ENCODE measurements at places on chromosomes 5 and 9.
A peak's percentile ranks its signal among the peaks of the same experiment; 100 is the strongest.

DNA sequence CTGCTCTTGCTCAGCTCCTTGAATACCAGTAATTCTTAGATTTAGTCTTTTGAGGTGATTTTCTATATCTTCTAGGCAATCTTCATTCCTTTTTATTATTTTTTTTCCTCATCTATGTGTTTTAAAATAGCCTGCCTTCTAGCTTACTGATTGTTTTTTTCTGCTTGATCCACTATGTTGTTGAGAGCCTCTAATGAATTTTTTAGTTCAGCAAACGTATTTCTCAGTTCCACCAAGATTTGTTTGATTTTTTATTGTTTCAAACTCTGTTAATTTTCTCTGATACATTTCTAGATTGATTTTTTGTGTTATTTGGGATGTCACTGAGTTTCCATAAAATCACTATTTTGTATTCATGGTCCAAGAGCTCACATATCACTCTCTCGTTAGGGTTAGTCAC is 9.5 kb downstream of the POLK start:
- no peak for DNase-seq

- DNase-seq, result no peak
Observed at GRCh38 chr9:3880851-3881250, 355.1 kb upstream of the RFX3 start.

DNA sequence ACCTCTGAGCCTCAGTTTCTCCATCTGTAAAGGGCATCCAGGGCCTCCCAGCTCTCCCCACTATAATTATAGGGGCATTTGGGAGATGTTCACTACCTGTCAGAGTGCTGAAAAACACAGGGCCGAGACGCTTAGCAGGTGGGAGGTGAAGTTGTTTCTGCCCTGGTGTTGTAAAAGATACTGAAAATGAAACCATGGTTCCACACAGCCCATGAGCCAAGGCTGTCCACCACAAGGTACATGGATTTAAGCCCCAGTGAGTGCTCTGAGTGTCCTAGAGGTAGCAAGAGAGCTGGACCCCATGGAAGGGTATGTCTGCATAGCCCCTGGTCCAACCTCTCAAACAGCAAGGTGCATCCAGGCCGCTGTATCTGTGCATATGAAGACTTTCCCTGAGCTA is 137.5 kb downstream of the C5orf15 start:
- no peak for DNase-seq

DNA sequence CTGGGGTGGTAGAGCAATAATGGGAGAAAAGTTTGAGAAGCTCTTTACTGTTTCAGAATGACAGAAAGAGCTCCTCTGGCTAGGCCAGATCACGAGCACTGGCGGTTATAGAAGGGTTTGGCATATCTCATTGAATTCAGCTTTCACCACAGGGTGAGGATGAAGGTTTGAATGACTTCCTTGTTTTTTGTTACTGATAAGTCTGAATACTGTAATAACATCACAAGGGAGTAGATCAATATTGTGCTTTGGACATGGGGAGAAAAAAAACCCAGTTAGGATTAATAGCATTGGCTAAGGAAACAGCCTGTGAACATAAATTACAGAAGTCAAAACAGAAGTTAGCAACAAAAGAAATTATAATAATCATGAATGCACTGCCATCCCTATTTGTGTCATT is 9.4 kb downstream of the PHAX start:
- no peak for DNase-seq

- DNase-seq, result no peak
Observed at GRCh38 chr9:92978345-92978875, 31.1 kb downstream of the FGD3 start.

GRCh38 chr5:172144931-172145869 is 42.8 kb downstream of the STK10 start:
- no peak for DNase-seq

DNA sequence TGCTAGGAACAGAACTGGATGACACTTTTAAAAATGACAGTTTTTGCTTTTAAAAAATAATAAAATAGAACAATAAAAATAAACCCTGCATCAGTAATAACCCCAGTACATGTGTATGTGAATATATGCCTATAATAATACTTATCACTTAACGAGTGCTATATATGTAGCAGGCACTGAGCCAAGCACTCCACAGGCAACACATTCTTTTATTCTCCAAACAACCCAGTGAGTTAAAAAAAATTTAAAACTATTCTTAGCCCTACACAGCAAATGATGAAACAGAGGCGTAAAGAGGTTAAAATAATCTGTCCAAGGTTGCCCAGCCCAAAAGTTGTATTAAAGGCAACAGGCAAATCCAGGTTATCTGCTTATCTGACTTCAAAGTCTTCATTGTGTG is 124.5 kb upstream of the SMIM23 start:
- DNase-seq, result no peak

GRCh38 chr5:157051604-157052245 is 7.2 kb downstream of the HAVCR1 start:
- no peak for DNase-seq

DNA sequence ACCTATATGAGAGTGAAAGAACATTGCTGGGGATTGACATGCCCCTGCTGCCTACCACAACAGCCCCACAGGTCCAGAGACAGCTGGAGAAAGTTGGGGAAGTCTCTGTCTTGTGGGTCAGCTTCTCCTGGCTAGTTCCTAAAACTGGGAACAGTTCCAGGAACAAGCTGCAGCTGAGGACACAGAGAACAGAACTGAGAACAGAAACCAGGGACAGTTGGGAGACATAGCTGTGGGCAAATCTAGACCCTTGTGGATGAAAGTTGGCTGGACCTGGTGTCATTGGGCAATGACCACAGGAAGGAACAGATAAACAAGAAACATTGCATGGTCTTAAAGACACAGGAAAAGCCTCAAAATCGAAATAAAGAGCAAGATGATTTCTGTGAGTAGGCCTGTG is 58.3 kb upstream of the MOCS2 start:
- no peak for DNase-seq

DNA sequence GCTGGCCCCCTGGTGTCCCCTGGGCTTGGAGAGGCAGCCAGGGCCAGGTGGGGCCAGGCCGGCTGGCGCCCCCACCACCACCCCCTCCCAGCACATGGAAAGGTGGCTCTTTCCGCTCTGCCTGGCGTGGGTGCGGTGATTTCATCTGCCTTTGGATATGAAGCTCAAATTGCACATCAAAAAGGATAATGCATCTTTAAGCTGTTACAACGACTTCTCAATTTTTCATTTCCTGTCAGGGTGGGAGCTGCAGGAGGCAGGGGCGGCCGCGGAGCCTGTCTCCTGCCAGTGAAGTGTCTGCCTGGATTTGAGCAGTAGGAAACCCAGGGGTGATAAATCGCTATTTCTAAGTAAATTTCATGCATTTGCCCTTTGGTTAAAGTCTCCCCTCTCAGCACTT is 169.2 kb upstream of the MVB12B start:
- no peak for DNase-seq

GRCh38 chr9:132519033-132519432 is 63.4 kb upstream of the BARHL1 start:
- DNase-seq, result no peak

- no peak for DNase-seq
Observed at GRCh38 chr5:67301285-67301903, 104.8 kb upstream of the CD180 start.

GRCh38 chr9:120477534-120478001 is 102.4 kb downstream of the CDK5RAP2 start:
- DNase-seq, result peak; percentile 59

- peak; percentile 57 for DNase-seq
Observed at GRCh38 chr9:123081824-123082223, 48.4 kb downstream of the GPR21 start.

DNA sequence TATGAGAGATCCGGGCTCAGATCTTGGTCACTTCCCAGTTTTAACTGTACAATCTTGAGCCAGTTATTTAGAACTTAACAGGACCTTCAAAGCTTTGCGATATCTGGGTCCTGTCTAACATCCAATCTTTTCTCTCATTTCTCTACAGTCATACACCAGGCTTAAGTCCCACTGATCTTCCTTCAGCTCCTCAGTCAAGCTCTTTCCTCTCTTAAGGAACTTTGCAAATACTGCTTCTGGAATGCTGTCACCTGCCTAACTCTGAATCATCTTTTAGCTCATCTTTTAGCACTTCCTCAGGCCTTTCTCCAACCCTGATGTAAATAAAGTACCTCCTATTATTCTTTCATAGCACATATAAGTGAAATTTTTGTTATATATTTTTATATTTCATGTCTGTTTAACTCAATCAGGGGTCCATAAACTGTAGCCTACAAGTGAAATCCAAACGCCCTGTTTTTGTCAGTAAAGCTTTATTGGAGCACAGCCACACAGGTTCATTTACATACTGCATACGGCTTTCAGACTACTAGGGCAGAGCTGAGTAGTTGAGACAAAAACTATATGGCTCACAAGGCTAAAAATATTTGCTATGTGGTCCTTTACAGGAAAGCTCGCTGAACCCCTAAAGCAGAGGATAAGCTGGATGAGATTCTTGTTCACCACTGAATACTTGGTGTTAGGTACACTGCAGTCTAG is 63.5 kb downstream of the MEF2C start:
- no peak for DNase-seq
